NCI-H1105 treated with DMSO at 0.1 percent for 48 hours (cell line): ENCODE measurements at places on chromosomes 1 and 21.

- no peak for DNase-seq
These were observed 58.6 kb downstream of the ADARB1 start for GRCh38 chr21:45132841-45133573.

DNA sequence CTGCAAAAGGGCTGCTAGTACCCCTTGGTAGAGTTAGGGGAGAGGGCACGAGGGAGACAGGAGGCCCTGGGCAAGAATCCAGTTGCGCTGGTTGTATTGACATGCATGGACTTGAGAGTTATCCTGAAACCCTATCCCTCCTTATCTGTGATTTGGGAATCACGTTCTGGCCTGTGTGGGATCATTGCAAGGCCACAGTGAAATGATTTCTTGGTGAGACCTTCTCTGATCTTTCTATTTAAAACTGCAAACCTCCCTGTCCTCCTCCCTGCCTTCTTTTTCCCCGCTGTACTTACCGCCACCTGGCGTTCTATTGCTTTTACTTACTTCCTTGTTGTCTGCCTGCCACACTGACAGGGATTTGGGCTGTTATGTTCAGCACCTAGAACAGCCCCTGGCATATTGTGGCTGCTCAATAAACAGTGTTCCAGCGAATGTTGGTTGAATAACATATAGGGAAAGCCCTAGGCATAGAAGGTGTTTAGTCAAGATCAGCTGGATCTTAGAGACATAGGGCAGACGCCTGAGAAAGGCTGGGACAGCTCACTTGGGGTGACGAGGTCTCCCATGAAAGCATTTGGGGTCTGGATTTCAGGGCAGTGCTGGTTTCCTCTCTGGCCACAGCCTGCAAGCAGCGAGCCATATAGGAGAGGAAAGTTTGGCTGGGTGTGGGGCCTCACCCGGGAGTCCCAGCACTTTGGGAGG lies 25.6 kb downstream of the ALPL start:
- DNase-seq: peak; percentile 8

- no peak for DNase-seq
These were observed 88.5 kb downstream of the NPHP4 start for GRCh38 chr1:5903680-5904079.

DNA sequence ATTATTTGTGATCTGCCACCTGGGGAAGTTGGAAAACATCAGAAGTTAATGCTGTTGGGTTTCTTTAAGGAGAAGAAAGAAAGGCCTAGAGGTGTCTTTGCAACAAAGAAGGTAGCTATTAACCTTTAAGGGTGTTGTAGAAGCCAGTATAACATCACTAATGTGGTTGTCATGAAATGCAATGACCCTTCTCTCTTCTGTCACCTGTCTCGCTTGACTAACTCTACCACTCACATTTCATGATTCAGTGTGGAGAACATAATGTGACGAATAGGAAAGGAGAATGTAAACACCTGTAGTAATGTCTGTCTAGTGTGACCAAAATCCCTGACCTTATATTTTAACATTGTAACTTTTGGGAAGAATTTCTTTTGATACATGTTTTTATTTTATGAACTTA lies 211.7 kb upstream of the UBE2U start:
- DNase-seq: no peak

GRCh38 chr21:37241426-37241825 lies 25.7 kb downstream of the VPS26C start:
- no peak for DNase-seq
